Stimulated activated CD8-positive, alpha-beta memory T cell treated with anti-CD3 and anti-CD28 coated beads, Interleukin-15, amount 100 ng/mL, for 48 hours (primary cell): ENCODE measurements at places on chromosomes 5 and 9.

DNA sequence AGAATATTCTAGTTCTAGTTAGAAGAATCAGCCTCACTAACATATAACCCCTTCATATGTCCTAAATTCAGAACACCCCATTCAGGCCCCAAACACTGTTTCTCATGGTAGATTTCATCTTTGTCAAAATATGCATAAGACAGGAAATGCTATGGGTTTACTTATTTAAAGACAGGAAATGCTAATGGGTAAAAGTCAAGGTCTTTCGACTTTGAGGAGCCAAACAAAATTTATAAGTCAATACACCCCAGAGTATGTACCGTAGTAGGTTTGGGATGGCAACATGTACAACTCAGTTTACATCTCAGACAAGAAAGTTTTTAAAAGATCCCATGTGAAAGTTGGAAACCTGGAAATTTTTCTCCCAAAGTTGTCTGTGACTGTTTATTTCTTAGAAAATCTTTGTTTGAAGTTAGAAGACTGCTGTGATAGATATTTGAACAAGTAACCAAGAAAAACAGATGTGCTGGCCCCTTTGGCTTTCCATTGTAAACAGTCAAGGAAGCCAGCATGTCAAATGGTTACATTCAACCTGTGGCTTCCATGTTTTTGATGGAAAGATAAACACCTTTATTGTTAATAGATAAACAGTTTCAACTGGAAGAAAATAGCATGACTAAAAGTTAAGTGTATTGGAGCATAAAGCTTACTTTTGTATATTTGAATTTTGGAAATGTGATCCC lies 102.2 kb downstream of the INIP start:
- DNase-seq: no peak

DNA sequence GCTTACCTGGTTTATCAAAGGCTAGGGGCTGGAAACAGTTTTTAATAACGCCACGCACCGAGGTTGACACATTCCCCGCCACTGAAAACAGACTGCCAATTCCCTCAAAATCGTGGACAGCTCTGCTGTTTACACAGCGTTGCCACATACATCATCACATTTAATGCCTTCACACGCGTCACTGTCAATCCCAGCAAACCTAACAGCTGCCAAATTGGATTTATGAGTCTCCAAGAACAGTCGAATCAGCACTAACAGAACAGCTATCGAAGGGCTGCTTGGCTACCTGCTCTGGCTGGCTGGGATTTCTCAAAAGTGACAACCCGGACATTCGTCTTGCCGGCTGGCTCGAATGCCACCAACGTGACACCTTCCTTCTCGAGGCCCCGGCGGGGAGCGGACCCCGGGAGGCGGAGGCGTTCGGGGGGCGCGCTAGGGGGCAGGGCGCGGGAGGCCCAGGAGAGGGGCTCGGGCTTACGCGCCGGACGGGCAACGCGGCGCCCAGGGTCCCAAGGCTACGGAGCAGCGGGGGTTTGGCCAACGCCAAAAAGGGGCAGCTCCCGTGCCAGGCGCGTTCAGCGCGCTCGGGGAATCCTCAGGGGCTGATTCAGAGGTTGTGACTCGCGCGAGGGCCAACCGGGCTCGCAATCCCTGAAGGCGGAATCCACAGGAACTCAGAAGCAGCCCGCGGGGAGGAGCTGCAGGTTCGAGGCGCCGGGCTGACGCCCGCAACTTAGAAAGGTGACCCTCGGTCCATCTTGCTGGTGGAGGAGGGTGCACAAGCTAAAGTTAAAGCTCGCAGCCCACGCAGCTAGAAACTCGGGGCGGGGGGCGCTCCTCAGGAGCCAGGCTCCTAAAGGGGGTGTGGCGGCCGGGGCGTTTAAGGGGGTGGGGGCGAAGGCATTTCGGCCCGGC lies 1.2 kb downstream of the CDC14B start:
- no peak for DNase-seq

GRCh38 chr5:66527478-66528035 lies 68.6 kb upstream of the MAST4 start:
- DNase-seq: no peak

DNA sequence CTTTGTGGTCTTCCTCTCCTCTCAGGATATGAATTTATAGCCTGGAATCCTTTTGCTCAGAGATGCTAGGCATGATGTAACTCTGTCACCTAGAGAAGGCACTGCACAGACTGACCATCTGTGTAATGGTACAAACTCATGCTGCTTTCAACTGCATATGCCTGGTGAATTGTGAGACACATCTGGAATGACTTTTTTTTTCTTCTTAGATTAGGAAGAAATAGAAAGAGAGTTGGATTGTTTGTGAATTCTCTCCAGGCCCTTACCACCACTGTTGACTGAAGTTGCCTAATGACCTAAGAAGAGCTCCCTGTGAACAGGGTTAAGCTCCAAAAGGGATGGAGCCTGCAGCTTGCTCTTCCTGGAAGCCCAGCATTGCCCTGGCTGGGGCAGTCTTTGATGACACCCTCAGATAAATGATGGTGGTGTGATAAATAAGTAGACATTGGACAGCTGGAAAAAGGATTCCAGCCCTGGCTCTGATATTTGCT lies 47.8 kb upstream of the TRIM32 start:
- DNase-seq: no peak

DNA sequence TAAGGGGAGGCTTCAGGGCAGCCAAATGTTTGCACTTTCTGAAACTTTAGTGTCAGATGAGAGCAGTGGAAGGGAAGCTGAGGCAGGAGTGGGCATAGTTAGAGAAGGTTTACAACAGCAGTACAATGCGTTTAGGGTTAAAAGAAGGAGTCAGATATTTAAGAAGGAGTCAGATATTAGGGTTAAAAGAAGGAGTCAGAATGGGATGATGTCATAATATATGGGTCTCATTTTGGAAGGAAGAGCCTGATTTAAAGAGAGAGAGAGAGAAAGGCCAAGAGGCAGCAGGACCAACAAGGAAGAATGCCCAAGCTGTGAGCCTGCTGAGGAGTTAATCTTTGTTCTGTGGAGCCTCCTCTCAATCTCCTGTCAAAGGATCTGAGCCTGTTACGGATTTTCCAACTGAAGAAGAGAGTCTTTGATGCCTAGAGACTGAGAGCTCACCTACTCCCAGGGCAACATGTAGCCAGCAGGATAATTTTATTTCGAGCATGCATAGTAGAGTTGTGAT lies 9.5 kb downstream of the ISL1 start:
- DNase-seq: no peak

GRCh38 chr5:177107159-177107558 lies 20.4 kb downstream of the FGFR4 start:
- no peak for DNase-seq

DNA sequence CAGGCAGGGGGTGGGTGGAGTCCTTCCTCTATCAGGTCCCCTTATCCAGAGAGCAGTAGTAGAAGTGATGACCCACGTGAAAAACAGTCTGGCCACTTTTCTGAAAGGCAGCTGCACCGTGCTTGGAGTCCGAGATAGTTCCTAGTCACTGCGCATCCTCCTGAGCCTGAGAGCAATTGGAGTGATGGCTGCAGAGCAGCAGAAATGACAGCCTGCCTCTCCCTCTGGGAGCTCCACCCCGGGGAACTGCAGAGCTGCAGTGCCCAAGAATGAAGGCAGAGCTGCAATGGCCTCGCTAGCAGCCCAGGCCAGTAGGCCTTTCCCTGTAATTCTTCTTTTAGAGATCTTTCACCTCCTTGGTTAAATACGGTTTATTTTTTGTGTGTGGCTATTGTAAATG lies 82.6 kb downstream of the CETN3 start:
- DNase-seq: no peak

GRCh38 chr5:81391-82021 lies 10.5 kb upstream of the PLEKHG4B start:
- no peak for DNase-seq
